ENCODE measurements at places on chromosomes 2 and 18. TPM values are rescaled to one million over a fixed set of nuclear protein-coding genes. Genes with fewer than 3 reads are reported as not detected.

Gene ALPP
- total RNA-seq, result not detected

GRCh38 chr2:158213773-158214172 is 112.1 kb downstream of the UPP2 start:
- no peak for DNase-seq

Gene GAD1
- not detected for total RNA-seq

Gene SMYD5
- 38.2 TPM for total RNA-seq

Data from T-cell (primary cell).